Left ventricle myocardium superior (tissue), 1 donor: ENCODE measurements at places on chromosomes 6 and 20.

DNA sequence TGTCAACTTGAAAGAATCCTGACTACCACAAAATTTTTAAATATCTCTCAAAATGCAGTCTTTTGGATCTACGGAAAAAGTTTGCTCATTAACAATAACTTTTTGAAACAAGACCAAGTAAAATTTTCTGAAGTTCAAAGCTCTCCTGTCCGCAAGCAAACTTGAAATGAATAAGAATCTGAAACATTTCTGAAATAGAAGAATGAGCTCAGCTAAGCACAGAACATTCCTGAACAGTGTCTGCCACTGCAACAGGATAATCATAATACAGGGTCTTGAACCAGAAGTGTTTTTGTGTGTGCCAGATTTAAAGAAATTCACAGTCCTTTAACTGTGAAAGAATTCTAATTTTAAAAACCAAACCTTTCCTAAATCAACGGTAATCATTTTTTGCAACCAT is 49.1 kb upstream of the TASP1 start:
- DNase-seq: no peak

GRCh38 chr6:148345578-148345977 is 2.9 kb downstream of the SASH1 start:
- DNase-seq: no peak

DNA sequence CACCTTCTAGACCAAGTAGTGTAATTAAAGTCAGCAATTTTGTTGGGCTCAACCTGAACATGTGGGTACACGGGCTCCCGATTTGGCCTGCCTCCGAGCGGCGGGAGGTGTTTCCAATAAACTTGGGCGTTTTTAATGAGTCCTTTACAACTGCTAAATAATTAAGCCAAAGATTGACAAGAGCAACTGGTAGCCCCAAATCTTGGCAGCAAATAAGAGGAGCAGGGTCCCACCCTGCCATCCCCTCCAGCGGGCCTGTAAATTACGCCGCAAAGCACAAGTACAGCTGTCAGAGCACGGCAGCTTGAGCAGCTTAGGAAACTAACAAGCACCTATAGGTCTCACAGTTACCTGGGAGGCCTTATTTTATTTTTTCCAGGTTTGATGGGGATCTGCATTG is 217.1 kb downstream of the BMP7 start:
- no peak for DNase-seq

GRCh38 chr6:52015953-52016352 is 71.5 kb downstream of the PKHD1 start:
- no peak for DNase-seq

- DNase-seq: no peak
Measured at GRCh38 chr6:142359271-142359960, 57.6 kb downstream of the ADGRG6 start.

DNA sequence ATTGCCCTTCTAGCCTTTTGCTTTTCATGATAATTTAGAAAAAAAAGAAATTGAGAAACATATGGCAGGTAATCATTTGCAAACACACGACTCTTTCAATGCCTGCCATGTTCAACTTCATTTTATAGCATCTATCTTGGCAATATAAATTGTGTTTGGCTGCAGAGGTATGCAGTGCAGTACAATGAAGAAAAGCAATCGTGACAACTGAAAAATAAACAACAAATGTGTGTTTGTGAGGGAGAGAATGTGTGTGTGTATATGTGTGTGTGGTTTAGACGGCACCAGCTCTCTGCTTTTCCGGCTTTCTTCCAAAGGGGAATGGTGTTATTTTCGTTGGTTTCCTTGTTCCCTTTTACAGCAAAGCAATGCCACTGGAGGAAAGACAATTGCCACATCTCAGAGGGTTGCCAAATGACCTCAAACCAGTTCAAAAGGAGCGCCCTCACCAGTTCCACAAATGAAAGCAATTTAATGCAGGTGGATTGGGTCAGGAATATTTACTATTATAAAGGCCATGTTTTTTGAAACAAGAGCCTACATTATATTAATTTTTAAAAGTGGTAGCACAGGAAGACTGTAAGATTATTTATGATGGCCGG is 587.2 kb downstream of the PRKN start:
- no peak for DNase-seq

GRCh38 chr20:62569615-62570014 is 72.7 kb upstream of the SLCO4A1 start:
- DNase-seq: no peak

DNA sequence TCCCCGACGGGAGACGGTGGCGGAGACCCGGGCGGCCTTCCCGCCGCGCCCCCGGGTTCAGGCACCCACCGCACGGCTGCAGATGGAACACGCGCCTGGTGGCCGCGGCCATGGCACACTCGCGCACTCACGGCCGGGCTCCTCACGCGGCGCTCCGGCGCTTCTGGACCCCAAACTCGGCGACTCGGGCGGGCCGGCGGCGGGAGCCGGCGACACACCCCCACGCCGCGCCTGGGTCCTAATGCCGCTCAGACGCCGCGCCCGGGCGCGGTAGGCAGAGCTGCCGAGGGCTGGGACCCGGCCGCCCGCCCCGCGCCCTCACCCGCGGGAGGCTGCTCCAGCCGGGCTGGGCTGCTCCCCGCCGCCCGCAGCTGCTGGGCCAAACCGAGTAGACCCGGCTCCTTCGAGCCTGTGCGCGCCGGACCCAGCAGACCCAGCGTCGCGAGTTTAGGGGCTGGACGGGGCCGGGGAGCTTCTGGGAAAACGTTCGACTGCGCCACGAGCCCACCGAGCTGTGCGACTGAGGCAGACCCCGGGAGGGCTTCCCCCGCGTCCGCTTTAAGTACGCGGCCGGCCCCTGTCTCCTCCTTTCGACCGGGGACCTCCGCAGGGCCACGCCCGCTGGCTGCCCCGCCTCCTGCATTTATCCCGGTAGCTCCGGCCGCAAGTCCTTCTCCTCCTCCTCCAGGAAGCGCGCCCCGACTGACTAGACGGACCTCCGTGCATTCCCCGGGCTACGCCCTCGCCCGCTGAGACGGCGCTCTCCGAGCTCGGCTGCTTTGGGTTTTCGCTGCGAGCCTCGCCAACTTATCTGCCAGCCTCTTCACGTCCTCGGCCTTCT is at the start of gene SLC4A11:
Gene SLC4A11, minus strand, starts transcription at position 165 of the 841 bp plus-strand sequence. Its CDS starts 53 bp downstream, at position 112.
- peak; percentile 81 for DNase-seq

GRCh38 chr20:37649017-37649416 is 44.8 kb upstream of the CTNNBL1 start:
- DNase-seq: no peak

GRCh38 chr20:60294632-60295031 is 336.4 kb downstream of the CDH26 start:
- DNase-seq: no peak

- DNase-seq: peak; percentile 39
Measured at GRCh38 chr20:50293284-50294139, 102.9 kb downstream of the CEBPB start.

- DNase-seq: peak; percentile 53
Measured at GRCh38 chr6:1335367-1336037, 23.6 kb downstream of the FOXQ1 start.

GRCh38 chr20:44151621-44152416 is 35.2 kb downstream of the JPH2 start:
- DNase-seq: peak; percentile 68

- no peak for DNase-seq
Measured at GRCh38 chr6:128511506-128511905, 8.9 kb downstream of the PTPRK start.

DNA sequence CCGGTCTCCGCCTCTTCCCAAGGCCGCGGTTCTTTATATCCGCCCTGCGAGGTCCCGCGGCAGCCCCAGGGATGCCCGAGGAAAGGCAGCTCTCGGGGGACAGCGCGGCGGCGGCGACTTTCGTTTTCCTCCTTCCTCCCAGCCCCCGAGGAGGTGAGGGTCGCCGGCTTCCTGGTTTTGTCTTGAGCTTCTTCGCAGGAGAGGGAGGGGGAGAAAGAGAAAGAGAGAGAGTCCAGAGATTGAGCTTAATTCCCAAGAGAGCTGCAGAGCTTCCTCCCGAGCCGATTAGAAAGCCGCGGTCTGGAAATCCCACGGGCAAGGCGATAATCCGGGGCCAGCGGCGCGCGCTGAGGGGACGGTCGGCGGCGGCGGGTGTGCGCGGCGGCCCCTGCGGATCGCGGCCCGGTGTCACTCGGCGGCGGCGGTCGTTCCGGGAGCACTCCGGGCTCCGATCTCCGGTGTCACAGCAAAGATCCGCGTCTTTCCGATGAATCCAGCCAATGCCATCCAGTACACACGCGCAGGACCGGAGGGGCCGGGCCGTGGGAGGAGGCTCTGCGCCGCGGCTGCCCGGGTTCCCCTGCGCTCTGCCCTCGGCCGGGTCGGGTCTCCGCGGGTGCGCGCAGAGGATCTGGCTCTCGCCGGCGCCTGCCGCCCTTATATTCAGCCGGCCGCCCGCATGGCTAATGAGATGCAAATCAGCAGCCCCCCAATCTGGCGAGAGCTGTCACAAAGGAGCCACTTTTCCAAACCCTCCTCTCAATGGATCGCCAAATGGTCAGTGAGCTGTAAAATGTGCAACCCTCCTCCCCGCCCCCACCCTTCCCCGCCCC is at the start of gene DLL1:
Gene DLL1, minus strand, starts transcription at position 783 of the 833 bp plus-strand sequence. CDS start 939 bp downstream, outside the sequence.
- peak; percentile 77 for DNase-seq

DNA sequence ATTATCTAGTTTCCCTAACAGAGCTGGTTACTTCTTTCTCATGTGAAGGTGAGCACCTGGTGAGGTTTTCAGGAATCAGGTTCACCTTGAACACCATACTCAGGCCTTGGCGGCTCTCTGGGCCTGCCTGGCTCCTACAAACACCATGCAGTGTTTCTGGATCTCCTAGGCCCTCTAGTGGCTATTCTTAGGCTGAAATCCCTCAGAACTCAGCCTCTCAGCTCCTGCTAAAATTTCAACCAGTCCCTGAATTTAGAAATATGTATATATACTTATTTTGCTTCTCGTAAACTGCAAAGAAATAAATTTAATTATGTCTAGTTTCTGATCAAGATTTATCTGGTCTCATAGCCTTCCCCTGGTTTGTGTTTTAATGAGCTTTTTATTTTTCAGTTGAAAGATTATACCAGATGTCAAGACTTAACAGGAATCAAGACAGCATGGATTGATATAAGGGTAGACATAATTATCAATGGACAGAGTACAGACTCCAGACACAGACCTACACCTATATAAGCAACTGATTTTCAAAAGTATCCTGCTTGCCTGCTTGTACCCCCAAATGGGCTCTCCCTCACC is 55.9 kb downstream of the ANKEF1 start:
- DNase-seq: peak; percentile 30

- peak; percentile 49 for DNase-seq
Measured at GRCh38 chr20:10919396-10920140, 245.8 kb upstream of the JAG1 start.

GRCh38 chr6:41443616-41444525 is 102.3 kb upstream of the FOXP4 start:
- peak; percentile 61 for DNase-seq

DNA sequence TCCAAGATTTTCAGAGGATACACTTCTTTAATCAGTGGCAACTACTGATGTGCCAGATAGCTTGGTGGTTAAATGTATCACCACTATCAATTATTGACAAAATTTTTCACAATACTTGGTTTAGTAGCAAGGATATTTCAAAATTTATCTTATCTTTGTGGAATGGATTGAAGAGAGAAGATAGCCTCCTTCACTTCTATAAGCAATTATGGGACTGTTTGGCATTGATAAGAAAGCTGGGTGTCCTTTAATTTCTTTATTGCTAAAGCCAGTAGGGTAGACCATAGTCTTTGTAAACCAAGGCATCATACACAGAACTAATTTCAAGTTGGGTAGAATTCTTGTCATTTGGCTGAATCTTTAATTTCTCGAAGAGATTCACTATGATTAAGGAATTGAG is 4.9 kb upstream of the RNF182 start:
- DNase-seq: no peak

GRCh38 chr6:155128977-155129376 is 133.9 kb downstream of the TIAM2 start:
- DNase-seq: no peak

DNA sequence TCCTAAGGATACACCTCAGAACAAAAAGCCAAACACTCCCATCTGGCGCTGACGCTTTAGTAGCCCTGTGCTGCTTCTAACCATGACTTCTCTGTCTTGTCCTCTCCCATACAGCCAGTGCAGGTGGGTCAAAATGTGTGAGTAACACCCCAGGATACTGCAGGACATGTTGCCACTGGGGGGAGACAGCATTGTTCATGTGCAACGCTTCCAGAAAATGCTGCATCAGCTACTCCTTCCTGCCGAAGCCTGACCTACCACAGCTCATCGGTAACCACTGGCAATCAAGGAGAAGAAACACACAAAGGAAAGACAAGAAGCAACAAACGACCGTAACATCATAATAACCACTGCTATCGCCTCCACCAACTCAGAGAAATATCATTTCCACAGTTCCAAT is 1.4 kb downstream of the DEFB132 start:
- no peak for DNase-seq

- no peak for DNase-seq
Measured at GRCh38 chr20:23079016-23079351, 7.1 kb downstream of the CD93 start.

- DNase-seq: no peak
Measured at GRCh38 chr6:83417880-83418663, 12.8 kb downstream of the ME1 start.
